ENCODE measurements at places on chromosomes 4 and X. TPM values are rescaled to one million over a fixed set of nuclear protein-coding genes. Genes with fewer than 3 reads are reported as not detected.

SEPTIN11 gene
- total RNA-seq: 189 TPM

KIT gene
- 18.6 TPM for total RNA-seq

DACH2 gene
- 0.21 TPM for total RNA-seq

- H3K4me1 ChIP-seq: no peaks in the 10 kb centered on the region
- H3K27me3 ChIP-seq: peaks cover 9% of the 10 kb centered on the region
- peak overlapping the region; percentile 31 for H3K4me3 ChIP-seq
- no peak for DNase-seq
- H3K36me3 ChIP-seq: no peaks in the 10 kb centered on the region
- H3K27ac ChIP-seq: no peak overlapping the region
Observed at GRCh38 chrX:16946971-16947562, 609 bp downstream of the REPS2 start.

DNA sequence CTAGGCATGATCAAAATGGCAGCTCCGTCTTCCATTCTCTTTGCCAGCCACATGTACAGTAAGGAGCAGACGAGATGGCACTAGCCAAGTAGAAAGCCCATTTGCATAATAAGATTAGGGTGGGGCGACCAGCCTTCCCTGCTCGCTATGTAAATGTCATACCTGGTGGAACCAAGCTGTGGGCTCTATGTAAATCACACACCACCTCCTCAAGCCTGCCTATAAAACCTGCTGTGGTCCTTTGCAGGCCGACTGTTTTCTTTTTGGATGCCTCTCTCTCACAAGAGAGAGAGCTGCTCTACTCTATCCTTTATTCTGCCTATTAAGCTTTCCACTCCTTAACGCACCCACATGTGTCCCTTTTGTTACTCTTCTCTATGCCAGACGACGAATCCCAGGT, 1472.7 kb downstream of the ARAP2 start:
- DNase-seq: no peak
- no peak overlapping the region for H3K27ac ChIP-seq
- H3K4me1 ChIP-seq: no peaks in the 10 kb centered on the region
- no peaks in the 10 kb centered on the region for H3K27me3 ChIP-seq

DNA sequence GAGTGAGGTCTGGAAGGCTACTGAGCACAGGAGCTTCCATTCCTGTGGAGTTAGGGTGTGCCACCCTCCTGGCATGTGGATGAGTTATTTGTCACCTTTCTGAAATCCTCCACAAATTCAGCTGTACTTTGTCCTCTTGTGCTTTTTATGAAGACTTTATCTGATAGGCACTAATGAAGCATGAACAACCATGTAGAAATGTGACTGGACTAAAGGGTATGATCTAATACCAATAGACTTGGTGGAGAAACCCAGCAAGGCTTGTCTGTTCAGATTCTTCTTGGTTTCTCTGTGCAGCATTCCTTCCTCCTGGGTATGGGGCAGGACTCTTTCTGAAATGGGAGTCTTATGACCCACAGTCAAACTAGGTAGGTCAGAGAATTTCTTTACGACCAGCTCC, 9.6 kb downstream of the NBDY start:
- no peak overlapping the region for H3K4me3 ChIP-seq
- H3K27me3 ChIP-seq: peaks cover 2% of the 10 kb centered on the region
- DNase-seq: no peak
- no peaks in the 10 kb centered on the region for H3K4me1 ChIP-seq

SLITRK2 gene
- 4.6 TPM for total RNA-seq

DNA sequence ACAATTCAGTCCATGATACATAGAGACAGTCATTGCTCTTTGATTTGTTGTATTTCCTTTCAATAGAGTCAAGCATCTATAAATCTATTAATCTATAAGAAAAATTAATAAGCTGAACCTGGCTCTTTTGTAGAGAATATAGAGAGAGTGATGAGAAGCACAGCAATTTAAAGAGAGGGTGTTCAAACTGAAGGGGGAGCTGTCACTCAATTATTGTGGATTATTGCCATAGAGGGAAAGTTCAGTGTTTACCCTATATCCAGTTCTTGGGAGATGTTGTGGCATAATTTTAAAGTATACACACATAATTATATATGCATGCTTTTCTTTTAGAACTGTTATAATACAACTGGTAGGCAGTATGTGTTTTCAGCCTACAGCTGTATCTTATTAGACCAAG, 1469.0 kb upstream of the PABPC4L start:
- DNase-seq: no peak
- no peaks in the 10 kb centered on the region for H3K27me3 ChIP-seq
- H3K27ac ChIP-seq: no peak overlapping the region
- no peaks in the 10 kb centered on the region for H3K4me1 ChIP-seq
- H3K4me3 ChIP-seq: no peak overlapping the region
- no peaks in the 10 kb centered on the region for H3K36me3 ChIP-seq

- no peak for DNase-seq
- H3K27ac ChIP-seq: peak overlapping the region; percentile 62
- H3K4me1 ChIP-seq: no peaks in the 10 kb centered on the region
- no peaks in the 10 kb centered on the region for H3K27me3 ChIP-seq
- no peaks in the 10 kb centered on the region for H3K36me3 ChIP-seq
- no peak overlapping the region for H3K4me3 ChIP-seq
Observed at GRCh38 chrX:16807976-16808542, 21.8 kb downstream of the TXLNG start.

- peaks cover 20% of the 10 kb centered on the region for H3K4me1 ChIP-seq
- no peak for DNase-seq
- no peaks in the 10 kb centered on the region for H3K27me3 ChIP-seq
- no peak overlapping the region for H3K27ac ChIP-seq
Observed at GRCh38 chrX:48578661-48579128, 4.4 kb downstream of the RBM3 start.

GRCh38 chrX:121546317-121546716, 498.9 kb downstream of the GLUD2 start:
- H3K27me3 ChIP-seq: no peaks in the 10 kb centered on the region
- no peak overlapping the region for H3K27ac ChIP-seq
- H3K4me1 ChIP-seq: no peaks in the 10 kb centered on the region
- H3K36me3 ChIP-seq: no peaks in the 10 kb centered on the region
- no peak overlapping the region for H3K4me3 ChIP-seq
- no peak for DNase-seq

DNA sequence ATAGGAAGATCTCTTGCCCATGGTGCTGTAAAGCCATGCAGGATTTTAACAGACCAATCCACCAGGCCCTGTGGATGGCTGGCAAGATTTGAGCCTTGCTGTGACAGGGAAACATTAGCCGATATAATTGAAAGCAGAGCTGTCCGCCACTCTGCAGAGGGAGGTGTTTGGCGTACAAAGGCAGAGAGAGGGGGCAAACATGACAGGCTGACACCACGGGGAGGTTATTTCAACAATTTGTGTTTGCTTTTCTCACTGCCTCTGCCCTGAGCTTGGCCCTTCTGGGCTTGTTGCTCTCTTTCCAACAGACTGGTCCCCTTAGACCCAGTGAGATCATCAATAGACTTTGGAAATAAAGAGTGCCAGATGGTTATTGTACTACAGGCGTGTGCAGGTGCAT, 59.4 kb downstream of the CLNK start:
- H3K4me3 ChIP-seq: no peak overlapping the region
- no peak for DNase-seq
- no peak overlapping the region for H3K27ac ChIP-seq
- no peaks in the 10 kb centered on the region for H3K36me3 ChIP-seq
- peaks cover 5% of the 10 kb centered on the region for H3K4me1 ChIP-seq
- no peaks in the 10 kb centered on the region for H3K27me3 ChIP-seq

WDR44 gene
- 19.7 TPM for total RNA-seq

TIMM8A gene
- 2.6 TPM for total RNA-seq

DNA sequence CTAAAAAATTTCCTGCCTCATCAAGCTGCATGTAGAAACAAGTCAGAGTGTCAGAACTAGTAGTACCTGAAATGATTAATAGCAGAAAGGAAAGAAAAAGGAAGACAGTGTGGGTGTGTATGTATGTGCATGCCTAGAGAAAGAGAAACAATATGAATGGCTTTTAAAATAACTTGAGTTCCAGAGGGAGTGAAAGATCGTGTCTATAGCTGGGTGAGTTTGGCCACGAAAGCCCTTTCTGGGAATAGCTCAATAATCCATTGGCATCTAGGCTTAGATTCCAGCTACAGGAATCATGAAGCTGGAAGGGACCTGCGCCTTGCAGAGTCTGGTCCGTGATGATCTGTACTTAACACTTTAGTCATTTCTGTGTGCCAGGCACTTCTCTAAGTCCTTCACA, 195.6 kb downstream of the RAPGEF2 start:
- no peak for DNase-seq
- no peak overlapping the region for H3K4me3 ChIP-seq
- H3K27me3 ChIP-seq: no peaks in the 10 kb centered on the region
- no peaks in the 10 kb centered on the region for H3K4me1 ChIP-seq
- H3K36me3 ChIP-seq: no peaks in the 10 kb centered on the region

COX7B2 gene
- not detected for total RNA-seq

DNA sequence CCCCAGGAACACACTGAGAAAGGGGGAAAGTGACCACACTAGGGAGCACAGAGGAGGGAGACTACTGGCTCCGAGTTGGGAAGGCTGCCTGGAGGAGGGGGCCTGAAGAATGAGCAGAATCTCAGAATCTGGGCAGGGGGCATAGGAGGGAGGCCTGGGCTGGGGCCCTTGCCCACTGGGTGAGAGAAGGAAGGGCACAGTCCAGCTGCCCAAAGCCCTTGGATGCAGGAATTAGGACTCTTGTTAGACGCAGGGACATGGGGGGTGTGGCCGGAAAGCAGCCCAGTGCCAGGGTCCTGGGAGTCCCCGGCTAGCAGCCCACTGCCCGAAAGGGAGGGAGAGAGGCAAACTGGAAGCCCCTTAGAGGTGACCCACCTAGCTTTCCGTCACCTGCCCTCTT, 1.9 kb upstream of the DUSP9 start:
- DNase-seq: no peak
- peaks cover 88% of the 10 kb centered on the region for H3K27me3 ChIP-seq

- H3K4me3 ChIP-seq: no peak overlapping the region
- H3K4me1 ChIP-seq: no peaks in the 10 kb centered on the region
- no peaks in the 10 kb centered on the region for H3K36me3 ChIP-seq
- peak overlapping the region; percentile 46 for H3K27ac ChIP-seq
- DNase-seq: no peak
Observed at GRCh38 chrX:118251271-118251670, 94.6 kb upstream of the WDR44 start.

KLHL13 gene
- 3.5 TPM for total RNA-seq

- no peaks in the 10 kb centered on the region for H3K27me3 ChIP-seq
- H3K4me3 ChIP-seq: no peak overlapping the region
- no peaks in the 10 kb centered on the region for H3K4me1 ChIP-seq
- no peak overlapping the region for H3K27ac ChIP-seq
- DNase-seq: no peak
Observed at GRCh38 chr4:9947168-9948062, 73.9 kb downstream of the SLC2A9 start.

- no peak for DNase-seq
- no peak overlapping the region for H3K4me3 ChIP-seq
- no peaks in the 10 kb centered on the region for H3K27me3 ChIP-seq
- H3K27ac ChIP-seq: no peak overlapping the region
- no peaks in the 10 kb centered on the region for H3K4me1 ChIP-seq
Observed at GRCh38 chr4:51963841-51964517, 56.2 kb downstream of the LRRC66 start.

- DNase-seq: no peak
- no peaks in the 10 kb centered on the region for H3K36me3 ChIP-seq
- no peak overlapping the region for H3K27ac ChIP-seq
- no peaks in the 10 kb centered on the region for H3K27me3 ChIP-seq
Observed at GRCh38 chr4:101294597-101294996, 52.7 kb downstream of the PPP3CA start.

DNA sequence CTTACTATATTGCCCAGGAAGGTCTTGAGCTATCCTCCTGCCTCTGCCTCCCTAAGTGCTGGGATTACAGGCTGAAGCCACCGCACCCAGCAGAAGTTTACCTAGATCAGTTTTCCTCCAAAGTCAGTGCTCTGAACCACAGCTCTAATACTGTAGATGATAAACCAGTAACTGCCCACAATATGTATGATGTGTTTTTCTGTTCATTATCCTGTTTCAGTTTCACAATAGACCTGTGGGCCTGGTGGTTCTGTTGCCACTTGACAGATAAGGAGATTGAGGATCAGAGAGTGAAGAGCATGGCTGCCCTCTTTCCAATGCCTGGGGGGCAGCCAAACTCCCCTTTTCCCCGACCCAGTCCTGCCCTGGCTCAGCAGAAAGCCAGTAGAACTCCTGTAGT, 87.0 kb downstream of the EFNB1 start:
- H3K27ac ChIP-seq: no peak overlapping the region
- DNase-seq: no peak
- peaks cover 22% of the 10 kb centered on the region for H3K27me3 ChIP-seq

FGF16 gene
- total RNA-seq: 0.63 TPM

DNA sequence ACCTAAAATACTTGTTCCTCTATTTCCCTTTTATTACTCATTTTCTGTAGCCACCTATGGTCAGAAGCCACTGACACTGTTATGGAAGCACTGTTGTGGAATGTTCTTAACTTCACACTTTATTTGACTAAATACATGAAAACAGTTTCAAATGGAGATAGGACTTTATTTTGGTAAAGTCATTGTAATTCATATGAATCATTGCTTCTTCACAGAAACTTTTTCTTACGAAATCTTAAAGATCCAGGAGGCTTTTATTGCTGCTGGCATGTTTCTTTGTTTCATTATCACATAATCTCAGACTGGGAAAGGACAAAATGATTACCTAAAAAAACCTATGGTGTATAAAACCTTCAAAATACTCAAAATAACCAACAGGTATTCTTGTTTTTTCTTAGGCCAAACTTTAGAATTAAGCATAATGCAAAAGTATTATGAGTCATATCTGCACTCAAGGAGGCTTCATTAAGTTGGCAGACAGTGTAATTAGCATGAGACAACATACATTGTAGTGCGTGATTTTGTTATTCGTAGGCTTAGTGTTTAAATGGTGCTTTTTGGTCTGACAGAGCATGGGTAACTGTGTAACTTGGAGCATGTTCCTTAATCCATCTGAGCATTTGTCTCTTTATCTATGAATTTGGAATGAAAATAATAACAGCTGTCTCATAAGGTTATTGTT, 58.0 kb downstream of the SH3BGRL start:
- peak overlapping the region; percentile 38 for H3K27ac ChIP-seq
- H3K36me3 ChIP-seq: no peaks in the 10 kb centered on the region
- H3K4me1 ChIP-seq: no peaks in the 10 kb centered on the region
- no peaks in the 10 kb centered on the region for H3K27me3 ChIP-seq
- no peak overlapping the region for H3K4me3 ChIP-seq

PHOX2B gene
- not detected for total RNA-seq

- no peak for DNase-seq
- H3K4me1 ChIP-seq: no peaks in the 10 kb centered on the region
- H3K36me3 ChIP-seq: no peaks in the 10 kb centered on the region
- no peak overlapping the region for H3K27ac ChIP-seq
Observed at GRCh38 chrX:11888421-11888820, 130.4 kb downstream of the MSL3 start.

DNA sequence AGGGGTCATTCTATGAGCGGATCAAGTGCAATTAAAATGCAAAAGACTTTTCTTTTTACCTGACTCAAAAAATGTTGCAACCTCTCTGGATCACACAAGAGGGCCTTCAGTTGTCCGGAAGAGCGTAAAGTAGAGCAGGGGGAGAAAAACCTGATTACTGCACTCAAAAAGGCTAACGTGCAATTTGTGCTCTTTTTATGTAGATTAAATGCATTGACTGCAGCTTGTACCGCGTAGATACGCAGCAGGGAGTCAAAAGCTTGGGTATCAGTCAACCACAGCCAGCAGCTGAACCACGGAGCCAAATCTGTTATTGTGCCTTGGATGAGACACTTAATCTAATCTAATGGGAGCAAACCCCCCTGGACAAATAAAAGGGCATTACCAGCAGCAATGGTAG, 107.3 kb upstream of the RAI2 start:
- H3K27ac ChIP-seq: no peak overlapping the region
- H3K27me3 ChIP-seq: no peaks in the 10 kb centered on the region
- no peak for DNase-seq
- H3K4me1 ChIP-seq: no peaks in the 10 kb centered on the region
- H3K4me3 ChIP-seq: no peak overlapping the region
- no peaks in the 10 kb centered on the region for H3K36me3 ChIP-seq
